ENCODE measurements at places on chromosomes 3 and 15.
A peak's percentile ranks its signal among the peaks of the same experiment; 100 is the strongest.

DNA sequence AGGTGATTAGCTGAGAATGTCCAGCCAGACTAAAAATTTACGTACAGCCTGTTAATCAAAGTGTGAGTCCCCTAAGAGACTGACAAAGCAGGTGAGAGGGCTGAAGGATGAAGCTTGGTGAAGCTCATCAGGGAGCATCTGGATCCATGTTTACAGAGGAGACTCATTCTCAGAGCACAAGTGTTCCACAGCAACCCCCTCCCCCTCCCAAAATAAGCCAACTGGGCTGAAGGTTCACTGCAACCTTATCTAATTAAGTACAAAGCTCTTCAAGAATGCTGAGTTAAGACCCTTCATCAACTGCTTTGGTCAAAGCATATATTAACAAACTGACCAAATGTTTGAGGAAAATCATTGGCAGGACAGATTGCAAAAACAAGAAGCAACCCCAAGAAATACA lies 262.6 kb upstream of the ZNF385D start:
- DNase-seq, result no peak

- DNase-seq, result no peak
Observed at GRCh38 chr15:67915461-67916374, 75.9 kb upstream of the RNU6-1 start.

GRCh38 chr15:77839970-77840905 lies 207.5 kb upstream of the LINGO1 start:
- no peak for DNase-seq

- DNase-seq, result no peak
Observed at GRCh38 chr3:22239011-22239410, 488.0 kb upstream of the ZNF385D start.

- no peak for DNase-seq
Observed at GRCh38 chr3:171039674-171040073, 13.2 kb upstream of the SLC2A2 start.

GRCh38 chr3:157493627-157494550 lies 9.3 kb downstream of the VEPH1 start:
- DNase-seq, result peak; percentile 57

- DNase-seq, result no peak
Observed at GRCh38 chr3:16908896-16909295, 24.1 kb downstream of the PLCL2 start.

- DNase-seq, result no peak
Observed at GRCh38 chr3:77328690-77329089, 288.8 kb downstream of the ROBO2 start.

- no peak for DNase-seq
Observed at GRCh38 chr3:134663721-134664456, 13.1 kb upstream of the KY start.

GRCh38 chr3:126367316-126367805 lies 10.2 kb upstream of the KLF15 start:
- DNase-seq, result no peak

- DNase-seq, result no peak
Observed at GRCh38 chr3:55543181-55543614, 56.1 kb upstream of the WNT5A start.

- DNase-seq, result peak; percentile 64
Observed at GRCh38 chr3:43505351-43505750, 116.5 kb downstream of the ANO10 start.

GRCh38 chr15:59741274-59741906 lies 52.3 kb upstream of the BNIP2 start:
- peak; percentile 43 for DNase-seq

DNA sequence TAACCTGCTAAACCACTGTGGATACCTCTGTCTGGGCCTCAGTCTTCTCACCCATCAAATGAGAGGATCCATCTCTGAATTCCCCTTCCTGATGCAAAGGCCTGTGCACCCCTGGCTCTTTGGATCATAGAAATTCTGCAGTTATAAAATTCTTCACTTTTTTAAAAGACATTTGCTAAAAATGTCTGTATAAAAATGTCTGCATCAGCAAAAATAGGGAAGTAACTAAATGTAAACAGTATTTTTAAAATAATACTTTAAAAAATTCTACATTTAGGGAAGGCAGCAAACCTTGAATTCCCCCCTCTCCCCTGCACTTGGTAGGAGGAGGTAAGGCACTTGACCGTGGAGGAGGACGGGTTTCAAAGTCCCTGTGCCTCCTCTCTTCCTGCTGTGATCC lies 25.6 kb upstream of the TRIM59 start:
- no peak for DNase-seq

- DNase-seq, result no peak
Observed at GRCh38 chr3:78906930-78907329, 860.9 kb downstream of the ROBO1 start.

- no peak for DNase-seq
Observed at GRCh38 chr3:169907944-169908343, 3.4 kb upstream of the SAMD7 start.

- peak; percentile 34 for DNase-seq
Observed at GRCh38 chr3:9957214-9957613, 5.0 kb upstream of the PRRT3 start.

- DNase-seq, result no peak
Observed at GRCh38 chr3:195460091-195460713, 17.4 kb upstream of the ACAP2 start.

GRCh38 chr3:175692256-175692655 lies 833.1 kb downstream of the NAALADL2 start:
- no peak for DNase-seq

- no peak for DNase-seq
Observed at GRCh38 chr3:71430941-71431552, 152.5 kb downstream of the FOXP1 start.

GRCh38 chr3:194118920-194119319 lies 17.0 kb upstream of the HES1 start:
- no peak for DNase-seq

- no peak for DNase-seq
Observed at GRCh38 chr3:16174026-16174355, 489 bp upstream of the GALNT15 start.

GRCh38 chr3:111803123-111803593 lies 55.9 kb upstream of the PHLDB2 start:
- DNase-seq, result peak; percentile 49

GRCh38 chr3:45043728-45044299 lies 17.7 kb downstream of the CLEC3B start:
- DNase-seq, result peak; percentile 73

GRCh38 chr3:145939431-145939830 lies 221.6 kb downstream of the PLOD2 start:
- DNase-seq, result no peak

DNA sequence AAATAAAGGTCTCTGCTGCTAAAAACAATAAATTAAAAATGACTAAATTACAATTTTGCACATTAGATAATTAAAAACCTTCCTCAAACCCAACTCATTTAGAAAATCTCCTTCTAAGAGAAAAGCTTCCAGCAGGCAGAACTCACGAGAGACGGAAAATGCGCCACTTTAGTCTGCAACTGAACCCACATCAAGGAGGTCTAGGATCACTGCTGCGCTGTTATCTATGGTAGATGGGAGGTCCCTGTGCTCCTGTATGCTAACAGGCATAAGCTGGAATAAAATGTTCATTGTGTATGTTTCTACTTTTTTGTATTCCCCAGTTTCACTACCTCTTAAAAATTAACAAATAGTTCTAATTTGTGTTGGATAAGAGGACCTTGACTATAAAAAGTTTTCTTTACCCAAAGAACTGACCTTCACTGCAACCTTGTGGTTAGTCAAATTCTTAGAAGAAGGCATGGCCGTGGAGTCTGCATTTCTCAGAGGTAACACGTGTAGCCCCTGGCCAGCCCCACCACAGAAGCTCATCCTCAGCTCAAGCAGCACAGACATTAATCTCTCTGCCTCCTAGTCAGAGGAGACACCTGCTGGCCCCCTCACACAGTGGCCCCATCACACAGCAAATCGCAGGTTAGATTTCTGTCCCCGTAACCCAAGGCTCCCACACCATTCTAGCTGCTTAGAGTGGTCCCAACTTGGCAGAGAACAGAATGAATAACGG lies 22.3 kb downstream of the STIMATE start:
- DNase-seq, result no peak

DNA sequence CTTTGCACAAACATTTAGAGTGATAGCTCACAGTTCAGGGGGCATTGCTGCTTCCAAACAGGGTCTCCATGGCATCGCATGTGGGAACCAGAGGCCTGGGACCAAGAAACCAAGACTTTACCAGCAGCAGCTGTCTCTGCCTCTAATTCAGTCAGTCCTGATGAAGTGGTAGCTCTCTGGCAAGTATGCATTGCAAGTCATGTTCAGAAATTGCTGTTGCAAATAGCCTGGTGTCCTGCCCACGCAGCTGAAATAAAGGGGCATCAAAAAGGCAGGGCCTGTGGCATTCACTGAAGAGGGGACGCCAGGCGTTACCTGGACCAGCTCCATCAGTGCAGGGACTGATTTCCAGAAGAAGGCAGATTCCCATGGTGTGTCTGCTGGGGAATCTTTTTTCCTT lies 121.3 kb downstream of the CD47 start:
- DNase-seq, result no peak

DNA sequence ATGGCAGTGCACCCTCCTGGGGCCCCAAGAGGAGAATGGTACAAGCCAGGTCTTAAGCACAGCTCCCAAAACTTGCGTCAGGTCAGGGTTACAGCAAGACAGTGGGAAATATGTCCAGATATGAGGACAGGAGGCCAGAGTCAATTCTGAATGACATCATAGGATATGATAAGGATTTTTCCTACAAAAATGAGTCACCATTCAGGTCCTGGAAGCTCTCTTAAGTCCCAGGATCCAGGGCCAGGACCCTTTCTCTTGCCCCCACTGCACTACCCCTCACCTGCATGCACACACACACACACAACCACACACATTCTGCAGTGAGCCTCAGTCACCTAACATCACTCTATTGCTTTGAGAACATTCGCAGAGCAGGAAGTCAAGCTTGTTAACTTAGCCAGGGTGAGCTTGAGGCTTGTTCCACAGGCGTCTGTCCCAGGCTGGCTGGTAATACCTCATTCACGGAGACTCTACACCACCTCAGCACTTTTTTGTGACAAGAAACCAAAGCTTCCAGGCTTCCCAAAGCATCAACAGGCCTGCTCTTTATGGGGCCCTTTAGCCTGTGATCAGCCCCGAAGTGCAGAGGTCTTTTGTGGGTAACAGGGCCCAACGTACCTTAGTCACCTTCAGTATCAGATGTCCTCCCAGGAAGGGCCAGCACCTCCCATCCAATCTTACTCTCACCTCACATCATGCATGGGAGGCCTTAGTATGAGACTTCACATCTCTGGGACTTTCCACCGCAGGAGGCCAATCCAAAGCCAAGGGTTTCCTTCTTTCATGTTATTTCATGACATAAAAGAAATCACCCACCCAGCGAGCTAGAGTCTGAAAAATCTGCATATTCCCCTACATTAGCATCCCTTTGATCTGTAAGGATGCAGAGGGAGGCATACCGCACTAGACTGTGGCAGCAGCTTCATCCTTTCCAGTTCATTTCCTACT lies 74.0 kb upstream of the LIPC start:
- DNase-seq, result peak; percentile 23

GRCh38 chr3:172129850-172130716 lies 90.7 kb downstream of the FNDC3B start:
- peak; percentile 98 for DNase-seq

- DNase-seq, result peak; percentile 79
Observed at GRCh38 chr15:90680371-90680935, 36.7 kb upstream of the BLM start.

DNA sequence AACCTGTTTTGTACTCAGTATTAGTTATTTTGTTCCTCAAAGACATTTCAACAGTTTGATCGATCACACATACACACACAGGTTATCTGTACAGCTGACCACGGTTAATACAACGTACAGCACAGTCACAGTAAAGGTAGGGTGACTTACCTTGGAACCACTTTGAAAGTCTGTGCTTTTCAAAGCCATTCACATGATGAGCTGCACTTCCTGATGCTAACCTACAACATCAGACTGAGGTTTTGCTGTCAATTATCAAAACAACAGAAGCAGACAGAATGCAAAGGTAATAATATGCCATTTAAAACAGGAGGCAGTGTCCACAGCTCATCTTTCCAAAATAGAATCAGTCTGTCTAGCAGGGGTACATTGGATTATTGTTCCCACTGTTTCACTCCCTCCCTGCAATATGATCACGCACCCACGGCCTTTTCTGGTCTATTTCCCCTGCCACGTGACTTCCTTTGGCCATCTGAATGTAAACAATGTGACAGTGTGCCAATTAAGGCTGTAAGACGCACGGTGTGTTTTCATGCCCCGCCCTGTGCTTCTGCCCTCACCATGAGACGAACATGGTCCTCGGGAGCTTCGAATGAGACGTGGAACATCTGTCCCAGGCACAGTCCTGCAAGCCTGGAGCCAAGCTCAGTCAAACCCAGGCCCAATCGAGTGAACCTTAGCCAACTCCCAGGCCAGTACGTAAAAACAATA lies 102.4 kb downstream of the FMN1 start:
- DNase-seq, result no peak

GRCh38 chr3:161598639-161599038 lies 102.0 kb downstream of the OTOL1 start:
- DNase-seq, result no peak

- DNase-seq, result peak; percentile 35
Observed at GRCh38 chr15:94229591-94230369, 1.6 kb upstream of the MCTP2 start.

DNA sequence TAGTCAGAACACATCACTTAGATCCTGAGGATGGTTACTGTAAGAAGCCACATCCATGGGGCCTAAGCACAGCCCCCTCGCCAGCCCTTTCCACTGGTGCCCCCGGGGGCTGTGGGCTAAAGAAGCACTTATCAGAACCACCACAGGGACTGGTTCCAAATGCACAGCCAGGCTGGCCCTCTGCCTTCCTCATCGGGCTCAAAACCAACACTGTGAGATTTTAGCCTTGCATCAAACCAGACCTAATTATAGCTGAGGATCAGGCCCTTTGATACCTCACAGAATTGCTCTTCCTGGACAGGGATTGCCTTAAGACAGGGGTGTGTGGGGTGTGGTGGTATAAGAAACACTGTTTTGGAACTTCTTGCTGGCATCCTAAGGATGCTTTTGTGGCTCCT lies 23.7 kb downstream of the SRPRB start:
- DNase-seq, result no peak

- DNase-seq, result no peak
Observed at GRCh38 chr15:59255680-59256336, 49.2 kb downstream of the LDHAL6B start.

DNA sequence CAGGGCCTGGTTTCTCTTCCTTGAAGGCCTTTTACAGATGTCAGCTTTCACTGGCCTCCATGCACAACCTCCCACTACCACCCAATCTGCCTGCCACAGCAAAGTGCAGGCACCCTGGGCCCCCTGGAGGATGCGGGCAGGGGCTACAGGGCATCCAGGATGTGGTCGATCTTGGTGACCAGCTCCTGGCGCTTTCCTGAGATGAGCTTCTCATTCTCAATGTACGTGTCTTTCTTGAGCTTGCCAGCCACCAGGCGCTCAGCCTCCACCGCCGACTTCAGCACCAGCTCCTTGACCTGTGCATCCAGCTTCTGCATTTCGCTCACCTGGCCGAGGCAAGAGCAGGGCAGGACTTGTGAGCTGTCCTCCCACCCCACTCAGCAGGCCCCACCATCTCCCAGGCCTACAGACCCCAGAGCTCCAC lies 30.3 kb downstream of the RPN1 start:
- no peak for DNase-seq

- DNase-seq, result peak; percentile 97
Observed at GRCh38 chr15:56040081-56041035, 46.9 kb upstream of the NEDD4 start.

GRCh38 chr3:18765662-18766061 lies 340.5 kb upstream of the SATB1 start:
- no peak for DNase-seq

GRCh38 chr3:11072631-11073030 lies 80.1 kb downstream of the SLC6A1 start:
- DNase-seq, result no peak

GRCh38 chr3:32239307-32240158 lies 1.1 kb downstream of the CMTM8 start:
- peak; percentile 57 for DNase-seq

- DNase-seq, result peak; percentile 30
Observed at GRCh38 chr3:105906836-105907235, 38.0 kb upstream of the CBLB start.

Data from RKO (cell line).